HCT116 (cell line): ENCODE measurements at places on chromosomes 3 and 15. TPM values are rescaled to one million over a fixed set of nuclear protein-coding genes. Genes with fewer than 3 reads are reported as not detected.

Gene SLC6A11
- not detected for total RNA-seq

Gene SPATA12
- 0.22 TPM for total RNA-seq

Gene ADIPOQ
- not detected for total RNA-seq

DNA sequence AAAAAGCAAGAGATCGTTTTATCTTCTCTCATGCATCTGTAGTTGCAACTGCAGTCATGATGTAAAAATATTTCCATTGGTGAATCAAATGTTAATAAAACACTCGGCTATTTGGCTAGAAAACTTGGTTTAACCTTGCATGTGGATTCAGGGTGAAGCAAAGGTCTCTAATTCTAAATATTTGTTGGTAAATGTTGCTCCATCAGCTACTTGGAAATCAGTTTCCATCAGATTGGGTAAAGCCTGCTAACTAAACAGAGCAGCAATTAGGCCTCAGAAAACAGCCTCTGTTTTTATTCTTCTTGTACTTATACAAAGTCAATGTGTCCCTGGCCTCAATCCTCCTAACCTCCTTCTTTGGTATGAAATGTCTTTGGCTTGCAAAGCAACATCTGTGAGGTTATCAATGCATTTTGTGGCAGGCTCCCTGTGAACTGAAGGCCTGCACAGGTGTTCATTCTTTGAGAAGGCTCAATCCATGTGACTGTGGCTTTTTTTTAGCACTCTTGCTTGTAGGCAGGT, 312.3 kb downstream of the WDR72 start:
- no peak for DNase-seq

DNA sequence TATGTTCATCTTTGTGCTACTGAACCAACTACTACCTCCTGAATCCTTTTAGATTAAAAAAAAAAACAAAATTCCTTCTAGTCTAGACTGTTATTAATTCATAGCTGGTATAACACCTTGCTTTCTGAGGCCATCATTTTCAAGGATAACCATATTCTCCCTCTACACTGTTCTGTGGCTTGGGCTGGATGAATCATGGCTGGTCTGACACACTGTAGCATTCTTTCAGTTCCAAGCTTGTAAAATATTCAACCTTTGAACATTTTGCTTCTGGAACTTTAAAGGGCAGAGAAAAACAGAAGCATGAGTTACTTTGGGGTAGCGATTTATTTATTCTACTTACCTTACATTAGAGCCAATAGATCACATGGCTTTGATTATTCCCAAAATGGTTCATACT, 7.6 kb downstream of the HSPBAP1 start:
- DNase-seq = no peak

DNA sequence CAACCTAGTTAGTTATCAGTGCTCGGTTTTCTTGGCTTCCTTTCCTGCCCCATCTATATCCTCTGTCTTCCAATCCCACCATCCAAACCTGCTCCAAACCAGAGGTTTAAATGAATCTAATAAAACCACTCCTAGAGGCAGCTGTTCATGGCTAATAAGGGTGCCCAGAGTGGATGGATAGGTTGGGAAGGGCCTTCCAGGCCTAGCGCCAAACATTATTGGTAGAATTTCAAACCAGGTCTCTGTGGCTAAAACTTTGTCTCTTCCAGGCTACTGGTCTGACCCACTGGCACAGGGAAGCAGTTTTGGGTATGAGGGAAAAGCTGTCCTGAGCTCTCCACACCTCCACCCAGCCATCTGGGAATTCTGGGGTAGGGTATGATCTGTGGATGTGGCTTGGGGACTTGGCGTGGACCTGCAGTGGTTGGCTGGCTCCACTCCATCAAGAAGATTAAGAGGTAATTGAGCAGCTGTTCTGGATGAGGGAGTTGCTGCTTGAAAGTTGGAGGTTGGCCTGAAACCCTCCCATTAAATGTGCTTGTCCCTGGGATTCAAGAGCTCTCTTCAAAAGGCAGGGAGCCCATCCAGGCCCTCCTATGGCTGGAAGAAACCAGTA, 29.3 kb upstream of the INSYN1 start:
- no peak for DNase-seq

DNA sequence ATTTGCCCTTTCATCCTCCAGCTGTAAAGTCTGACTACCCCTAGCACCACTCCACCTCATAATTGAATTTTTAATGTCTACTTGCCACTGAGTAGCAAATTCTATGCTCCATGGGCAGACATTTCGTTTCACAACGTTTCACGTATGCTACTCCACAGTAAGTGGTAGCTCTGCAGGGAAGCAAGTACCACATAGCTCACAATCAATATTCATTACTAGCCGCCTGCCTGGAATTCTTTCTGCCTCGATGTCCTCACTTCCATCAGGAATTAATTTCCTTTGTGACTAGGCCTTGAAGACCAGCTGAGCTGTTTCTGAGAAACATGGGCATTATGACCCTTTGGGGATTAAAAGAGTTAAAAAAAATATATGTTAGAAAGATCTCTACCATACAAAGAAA, 15.3 kb downstream of the NPTN start:
- DNase-seq = no peak

DNA sequence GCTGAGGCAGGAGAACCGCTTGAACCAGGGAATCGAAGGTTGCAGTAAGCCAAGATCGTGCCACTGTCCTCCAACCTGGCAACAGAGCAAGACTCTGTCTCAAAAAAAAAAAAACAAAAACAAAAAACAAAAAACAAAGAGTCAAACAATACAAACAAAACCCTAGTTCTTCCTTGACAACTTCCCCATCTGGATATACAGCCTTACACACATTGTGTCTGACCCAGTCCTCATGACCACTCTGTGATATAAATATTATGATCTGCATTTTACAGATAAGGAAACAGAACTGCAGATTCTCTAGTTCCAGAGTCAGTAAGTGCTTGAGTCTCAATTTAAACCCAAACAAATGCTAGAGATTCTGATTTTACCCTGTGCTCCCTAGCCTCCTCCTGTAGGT, 4.8 kb upstream of the ESYT3 start:
- no peak for DNase-seq

GRCh38 chr3:126446791-126447190, 28.9 kb downstream of the ZXDC start:
- DNase-seq = no peak
